CD4-positive, alpha-beta T cell treated with Interleukin-1 beta for 1 hour (primary cell): ENCODE measurements at places on chromosomes 7 and 10.

DNA sequence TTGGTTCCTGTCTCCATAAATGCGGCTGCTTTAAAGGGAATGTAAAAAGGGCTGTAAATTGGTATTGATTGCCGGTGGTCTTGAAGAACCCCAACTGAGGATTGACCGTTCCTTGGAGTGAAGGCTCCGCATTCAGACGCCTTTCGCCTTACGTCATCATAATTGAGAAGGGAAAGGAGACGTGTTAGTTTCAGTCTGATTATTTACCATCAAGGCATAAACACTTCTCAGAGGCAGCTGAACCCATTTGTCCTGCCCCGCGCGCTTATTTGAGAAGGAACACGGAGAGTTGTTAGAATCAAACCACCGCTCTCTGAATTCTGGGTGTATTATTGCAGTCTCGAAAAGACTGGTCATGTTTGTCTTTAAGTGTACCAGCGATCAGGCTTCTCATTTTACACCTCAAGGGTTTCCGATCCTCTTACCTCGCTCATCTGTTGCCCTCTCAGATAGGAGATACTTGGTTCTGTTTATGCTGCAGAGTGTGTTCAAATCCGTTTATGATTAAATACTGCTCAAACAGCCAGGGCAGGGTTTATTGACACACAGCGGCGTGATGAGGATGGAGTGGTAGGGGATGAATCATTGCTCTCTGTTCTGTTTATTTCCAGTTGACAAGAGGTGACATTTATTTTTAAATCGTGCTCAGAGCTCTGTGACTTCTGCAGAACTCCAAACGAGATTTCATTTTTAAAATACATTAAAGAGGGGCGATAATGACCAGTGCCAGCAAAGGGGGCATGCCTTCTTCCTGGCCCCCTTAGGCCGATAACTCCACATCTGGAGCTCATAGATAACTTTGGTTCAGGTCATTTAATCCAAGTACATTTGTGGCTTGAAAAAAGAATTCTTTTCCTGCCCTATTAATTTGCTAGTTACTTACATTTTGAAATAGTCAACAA is 30.4 kb downstream of the FOXK1 start:
- no peak for DNase-seq

GRCh38 chr7:127338122-127338521 is 54.4 kb downstream of the ZNF800 start:
- DNase-seq: no peak

DNA sequence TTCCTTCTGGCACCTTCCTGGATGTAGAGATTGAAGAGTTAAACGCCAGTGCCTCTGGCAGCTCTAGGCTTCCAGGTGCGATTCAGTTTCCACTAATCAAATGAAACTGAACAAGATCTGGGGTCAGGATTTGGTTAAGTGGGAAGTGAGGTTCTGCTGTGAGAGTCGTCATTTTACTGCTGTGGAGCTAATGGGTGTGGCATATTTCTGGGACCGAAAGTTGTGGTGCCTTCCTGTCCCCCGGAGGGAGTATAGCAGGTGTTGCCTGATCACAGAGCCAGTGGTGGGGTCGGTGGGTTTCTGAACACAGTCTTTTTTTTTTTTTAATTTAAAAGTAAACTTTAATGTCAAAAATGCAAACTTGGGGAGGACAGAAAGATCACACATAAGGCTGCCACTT is 37.0 kb upstream of the JAKMIP3 start:
- DNase-seq: no peak

DNA sequence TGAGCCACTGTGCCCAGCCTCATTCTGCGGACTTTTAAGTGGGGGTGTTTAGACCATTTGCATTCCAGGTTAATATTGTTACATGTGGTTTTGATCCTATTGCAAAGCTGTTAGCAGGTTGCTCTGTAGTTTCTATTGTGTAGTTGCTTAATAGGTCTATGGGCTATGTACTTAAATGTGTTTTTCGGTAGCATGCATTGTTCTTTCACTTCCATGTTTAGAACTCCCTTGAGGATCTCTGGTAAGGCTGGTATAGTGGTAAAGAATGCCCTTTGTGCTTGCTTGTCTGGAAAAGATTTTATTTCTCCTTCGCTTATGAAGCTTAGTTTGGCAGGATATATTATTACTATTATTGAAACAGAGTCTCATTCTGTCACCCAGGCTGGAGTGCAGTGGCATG is 13.4 kb upstream of the LRRD1 start:
- DNase-seq: no peak

GRCh38 chr7:22025983-22026382 is 80.3 kb upstream of the CDCA7L start:
- DNase-seq: no peak
